HT1080 (cell line): ENCODE measurements at places on chromosomes 1 and 21.

DNA sequence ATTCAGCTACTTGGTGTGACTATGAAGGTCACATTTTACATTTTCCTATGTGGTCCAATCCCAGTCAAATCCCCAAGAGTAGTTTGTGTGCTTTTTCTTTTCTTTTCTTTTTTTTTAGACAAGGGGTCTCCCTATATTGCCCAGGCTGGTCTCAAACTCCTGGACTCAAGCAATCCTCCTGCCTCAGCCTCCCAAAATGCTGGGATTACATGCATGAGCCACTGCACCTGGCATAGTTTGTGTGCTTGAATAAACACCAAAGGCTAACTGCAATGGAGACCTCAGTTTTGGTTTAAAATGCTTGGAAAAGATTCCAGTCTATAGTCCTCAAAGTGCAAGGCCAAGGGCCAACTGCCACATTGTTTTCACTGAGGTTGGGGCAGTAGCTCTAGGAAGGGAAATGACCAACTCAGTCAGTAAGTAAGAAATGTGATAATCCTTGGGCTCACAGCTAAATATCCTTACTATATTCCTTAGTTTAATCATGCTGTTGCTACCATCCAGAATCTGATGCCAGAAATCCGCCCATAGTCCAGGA, 38.6 kb downstream of the EIF2B3 start:
- no peak for DNase-seq

DNA sequence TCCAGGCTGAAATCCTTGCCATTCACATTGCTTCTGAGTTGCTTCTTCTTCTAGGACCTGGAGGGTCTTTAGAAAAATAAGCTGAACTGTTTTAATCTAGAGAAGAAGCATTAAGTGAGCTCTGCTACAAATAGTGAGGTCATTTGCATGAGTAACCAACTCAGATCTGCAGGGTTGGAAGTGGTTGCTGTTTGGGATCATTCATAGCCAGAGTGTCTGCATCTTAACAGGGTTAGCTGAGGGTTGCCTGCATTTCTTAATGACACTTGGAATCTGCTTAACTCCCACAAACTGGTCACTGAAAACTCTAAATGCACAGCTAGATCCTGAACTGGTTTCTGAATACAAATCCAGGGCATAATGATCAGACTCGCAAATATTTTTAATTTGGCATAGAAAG, 9.9 kb downstream of the CNIH3 start:
- DNase-seq: peak; percentile 45

DNA sequence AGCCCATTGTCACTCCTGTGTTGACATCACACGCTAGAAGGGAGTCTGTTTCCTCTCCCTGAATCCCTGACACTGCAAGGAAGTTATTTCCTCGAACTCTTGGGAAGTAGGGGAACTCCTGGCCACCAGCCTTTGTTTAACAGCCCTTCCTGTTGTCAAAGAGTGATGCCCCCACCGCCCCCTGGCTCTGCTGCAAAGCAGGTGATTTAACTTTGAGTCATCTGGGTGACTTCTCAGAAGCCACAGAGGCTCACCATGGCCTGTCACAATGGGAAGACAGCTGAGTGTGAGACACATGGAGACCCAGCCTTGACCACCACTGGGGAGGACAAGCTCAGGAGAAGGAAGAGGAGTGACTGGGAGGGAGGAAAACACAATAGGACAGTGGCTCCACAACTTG, 182.8 kb downstream of the PSMG1 start:
- DNase-seq: peak; percentile 68

GRCh38 chr1:27383039-27383605, at the start of gene CD164L2:
CD164L2 (minus strand) TSS chr1:27383333; CDS start chr1:27383239, 94 bp downstream.
- DNase-seq: no peak

GRCh38 chr1:6102532-6102845, 56.8 kb downstream of the KCNAB2 start:
- no peak for DNase-seq

GRCh38 chr1:180312926-180313325, 82.9 kb downstream of the LHX4 start:
- DNase-seq: no peak

DNA sequence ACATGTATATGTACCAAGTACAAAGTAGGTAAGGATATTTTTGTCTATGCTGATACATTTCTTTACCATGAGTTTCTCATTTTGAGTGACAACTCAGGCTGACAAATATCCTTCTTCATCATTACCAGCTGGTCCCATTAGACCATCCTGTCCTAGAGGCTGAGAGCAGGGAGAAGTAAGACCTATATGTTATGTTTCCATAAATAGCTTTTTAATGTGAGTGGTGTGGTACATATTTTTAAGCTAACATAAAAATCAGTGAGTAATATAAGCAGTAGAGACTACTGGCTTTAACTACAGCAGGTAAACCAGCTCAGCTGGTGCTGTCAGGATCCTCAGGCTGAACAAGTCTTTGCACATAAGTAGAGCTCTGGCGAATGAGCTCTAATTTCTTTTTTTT, 62.4 kb downstream of the CLEC20A start:
- DNase-seq: no peak

GRCh38 chr1:70672442-70672888, 261.4 kb downstream of the CTH start:
- no peak for DNase-seq

GRCh38 chr21:42311816-42312625, 3.2 kb downstream of the TFF3 start:
- no peak for DNase-seq

GRCh38 chr1:179818743-179819173, 58.8 kb downstream of the TOR1AIP2 start:
- DNase-seq: no peak

GRCh38 chr1:12106153-12106552, 43.0 kb downstream of the TNFRSF8 start:
- DNase-seq: no peak

- no peak for DNase-seq
These were observed 113.4 kb downstream of the DISP1 start for GRCh38 chr1:222928212-222928611.

DNA sequence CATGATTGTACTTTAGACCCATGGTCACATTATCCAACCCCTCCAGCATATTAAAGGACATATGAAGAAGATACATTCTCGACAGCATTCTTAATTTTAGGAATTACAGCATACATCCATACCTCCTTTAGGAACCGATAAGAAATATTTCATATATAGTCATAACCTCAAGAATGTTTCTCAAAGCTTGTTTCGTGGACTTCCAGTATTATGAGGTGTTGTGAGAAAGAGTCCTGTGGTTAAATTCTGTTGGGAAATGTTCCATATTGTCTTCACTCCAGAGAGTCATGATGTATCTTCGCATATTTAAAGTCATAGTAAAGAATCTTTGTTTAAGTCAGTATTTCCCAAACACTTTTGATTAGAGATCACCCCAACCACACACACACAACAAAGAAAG, 321.0 kb upstream of the SNX7 start:
- DNase-seq: no peak

GRCh38 chr1:7470904-7471638, 300.0 kb upstream of the VAMP3 start:
- peak; percentile 96 for DNase-seq

DNA sequence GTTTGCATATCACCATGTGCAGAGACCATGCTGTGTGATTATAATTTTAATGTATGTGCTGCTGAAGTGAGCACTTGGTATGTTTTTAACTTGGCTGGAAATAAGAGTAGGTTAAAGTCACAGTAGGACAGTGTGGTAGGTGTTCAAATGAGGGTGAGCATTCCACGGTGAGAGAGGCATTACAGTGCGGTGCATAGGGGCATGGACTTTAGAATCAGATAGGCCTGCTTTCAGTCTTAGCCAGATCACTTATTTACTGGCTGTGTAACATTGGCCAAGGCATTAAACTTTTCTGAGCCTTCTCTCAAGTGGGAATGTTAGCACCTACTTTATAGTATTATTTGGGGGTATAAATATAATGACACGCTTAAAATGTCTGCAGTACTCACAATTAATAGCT, 43.2 kb downstream of the GIPC2 start:
- no peak for DNase-seq

GRCh38 chr1:111909030-111909429, 80.4 kb downstream of the KCND3 start:
- DNase-seq: no peak

DNA sequence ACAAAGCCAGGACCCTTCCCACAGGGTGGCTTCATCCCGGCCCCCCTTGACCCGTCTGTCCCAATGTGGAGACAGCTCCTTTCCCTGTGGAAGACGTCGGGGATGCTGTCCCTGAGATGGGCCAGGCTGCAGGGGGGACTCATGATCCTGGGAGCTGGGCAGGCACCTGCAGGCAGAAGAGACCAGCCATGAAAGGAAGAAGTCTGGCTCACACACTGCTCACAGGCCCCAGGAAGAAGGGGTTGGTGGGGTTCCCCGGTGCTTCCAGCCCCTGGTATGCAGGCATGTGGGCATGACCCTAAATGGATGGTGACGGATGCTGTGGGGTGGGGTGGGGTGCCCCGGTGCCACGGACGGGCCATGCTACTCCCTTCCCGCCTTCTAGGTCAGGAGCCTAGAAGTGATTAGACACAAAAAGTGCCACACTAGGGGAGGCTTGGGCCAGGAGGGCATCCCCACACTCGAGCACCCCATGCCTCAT, 8.3 kb downstream of the ACTRT2 start:
- no peak for DNase-seq

- no peak for DNase-seq
These were observed 57.1 kb upstream of the NHLH2 start for GRCh38 chr1:115898020-115898419.

DNA sequence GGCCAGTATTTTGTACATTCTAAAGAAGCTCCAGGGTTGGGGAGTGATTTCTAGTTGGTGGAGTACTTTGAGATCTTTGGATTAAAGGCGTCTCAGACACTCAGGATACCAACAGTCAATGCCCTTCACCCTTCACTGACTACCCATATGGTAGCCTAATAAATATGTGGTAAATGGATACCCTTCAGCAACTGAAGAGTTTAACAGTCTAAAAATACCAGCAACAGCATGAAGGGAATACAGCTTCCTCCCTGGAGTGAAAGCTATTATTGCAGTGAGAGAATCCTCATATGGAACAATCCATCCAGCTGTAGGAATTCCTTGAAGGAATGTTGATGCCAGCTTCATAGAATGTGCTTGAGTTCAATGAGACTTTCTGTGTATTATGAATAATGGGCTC, 26.8 kb downstream of the DNAJC11 start:
- no peak for DNase-seq

DNA sequence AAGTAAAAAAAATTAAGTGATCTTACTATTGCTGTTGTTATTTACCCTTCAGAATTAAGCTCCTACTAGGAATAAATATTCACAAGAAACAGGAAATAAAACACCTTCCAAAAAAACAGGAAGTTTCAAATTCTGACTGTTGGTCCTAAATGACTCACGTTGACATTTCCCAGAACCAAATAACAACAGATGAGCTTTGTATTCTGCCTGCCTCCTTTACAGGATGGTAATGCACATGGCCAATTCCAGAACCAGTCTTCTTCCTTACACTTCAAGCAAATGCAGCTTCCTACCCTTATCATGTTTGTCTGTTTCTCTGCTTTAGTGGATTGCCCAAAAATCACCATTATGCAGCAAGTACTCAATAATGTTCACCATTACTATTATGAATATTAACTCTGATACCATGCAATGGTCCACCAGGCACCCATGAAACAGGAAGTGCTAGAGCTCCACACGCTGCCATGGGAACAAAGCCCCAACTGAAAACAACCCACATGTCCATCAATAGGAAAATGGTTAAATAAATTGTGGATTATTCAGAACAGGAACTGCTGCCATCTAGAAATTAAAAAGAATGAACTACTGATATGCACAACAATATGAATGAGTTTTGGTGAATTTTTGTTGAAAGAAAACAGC, 8.9 kb downstream of the CASP9 start:
- peak; percentile 40 for DNase-seq

- no peak for DNase-seq
These were observed 40.5 kb upstream of the ZNF326 start for GRCh38 chr1:89954401-89954800.

DNA sequence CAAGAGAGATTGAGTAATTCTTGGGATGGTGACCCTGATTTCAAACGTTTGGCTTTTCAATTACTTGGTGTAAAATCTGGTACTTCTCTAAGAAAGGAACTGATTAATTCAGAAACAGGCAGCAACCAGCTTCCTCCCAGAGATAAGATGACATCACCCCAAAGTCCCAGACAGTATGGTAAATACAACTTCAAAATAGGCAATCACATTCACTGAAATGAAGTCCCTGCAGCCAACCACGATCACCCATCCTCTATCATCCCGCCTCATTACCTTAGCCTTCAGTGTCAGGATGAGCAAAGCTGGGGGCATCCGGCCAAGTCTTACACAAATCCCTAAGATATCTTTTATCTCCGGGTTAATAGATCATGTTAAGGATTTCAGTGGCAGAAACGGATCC, 26.4 kb upstream of the RUNX1 start:
- peak; percentile 53 for DNase-seq

DNA sequence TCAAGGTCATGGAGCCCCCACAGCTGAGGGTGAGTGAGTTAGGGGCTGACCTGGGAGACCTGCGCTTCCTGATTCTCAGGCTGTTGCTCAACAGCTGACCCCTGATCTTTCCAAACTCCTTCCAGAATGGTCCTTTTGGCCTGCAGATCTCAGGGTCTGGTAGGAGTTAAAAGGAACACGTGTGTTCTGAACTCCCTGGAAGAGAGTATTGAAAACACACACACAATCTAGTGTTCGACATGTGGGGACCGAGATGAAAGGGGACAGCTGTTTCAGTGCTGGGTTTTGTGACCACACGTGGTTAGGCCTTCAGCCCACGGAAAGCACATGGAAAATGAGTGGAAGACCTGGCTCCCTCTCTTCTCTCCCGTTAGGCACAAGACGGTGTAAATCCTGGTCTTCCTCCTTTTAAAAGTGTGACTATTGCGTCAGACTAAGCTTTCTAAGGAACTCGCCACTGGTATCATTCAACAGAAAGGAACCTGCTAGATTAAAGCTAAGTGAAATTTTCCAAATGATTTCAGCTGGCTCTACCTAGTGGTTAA, 49.6 kb downstream of the RUNX1 start:
- no peak for DNase-seq

GRCh38 chr1:24704411-24705259, 40.6 kb upstream of the CLIC4 start:
- peak; percentile 82 for DNase-seq

- no peak for DNase-seq
These were observed 1.0 kb upstream of the CRTC2 start for GRCh38 chr1:153959454-153959853.

DNA sequence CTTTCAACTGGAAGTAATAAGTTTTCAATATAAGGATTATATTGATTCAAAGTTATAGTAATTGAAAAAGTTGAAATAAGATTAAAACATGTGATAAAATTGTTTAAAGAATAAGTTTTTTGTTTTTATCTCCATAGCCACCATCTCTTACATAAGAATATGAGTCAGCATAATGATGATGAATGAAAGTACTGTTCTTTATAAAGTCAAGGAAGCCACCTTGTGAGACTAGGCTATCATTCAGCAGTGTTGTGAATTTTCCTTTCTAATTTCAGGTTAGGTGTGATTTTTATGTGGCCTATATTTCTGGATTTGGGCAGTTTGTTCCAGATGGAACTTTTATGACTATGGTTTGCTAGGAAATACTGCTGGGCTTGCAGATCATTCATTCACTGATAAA, 22.4 kb upstream of the ASB17 start:
- peak; percentile 69 for DNase-seq
